ENCODE measurements at places on chromosomes 3 and 15.

- no peak for DNase-seq
Observed at GRCh38 chr3:181252631-181253030, 263.1 kb upstream of the DNAJC19 start.

GRCh38 chr3:195929452-195929851 lies 21.1 kb upstream of the TNK2 start:
- no peak for DNase-seq

GRCh38 chr3:155972885-155973584 lies 102.6 kb downstream of the GMPS start:
- no peak for DNase-seq

DNA sequence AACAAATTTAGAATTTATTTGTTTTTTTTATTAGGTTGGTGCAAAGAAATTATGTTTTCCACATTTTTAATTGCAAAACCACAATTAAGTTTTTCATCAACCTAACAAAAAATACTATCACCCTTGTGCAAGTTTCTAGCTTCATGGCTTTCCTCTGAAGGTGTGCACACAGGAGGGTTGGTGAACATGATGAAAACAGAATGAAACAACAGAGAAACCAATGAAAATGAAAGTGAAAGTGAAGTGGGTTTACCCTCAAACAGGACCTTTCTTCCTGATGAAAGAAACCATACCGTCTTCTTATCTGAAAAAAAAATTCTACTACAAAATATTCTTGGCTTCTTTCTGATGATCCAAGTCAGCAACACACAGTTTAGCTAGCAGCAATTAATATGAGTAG lies 71.9 kb upstream of the FEZF2 start:
- DNase-seq, result no peak

- peak; percentile 89 for DNase-seq
Observed at GRCh38 chr3:29922992-29923746, 642.3 kb downstream of the RBMS3 start.

- no peak for DNase-seq
Observed at GRCh38 chr3:14517601-14518431, 22.3 kb downstream of the GRIP2 start.

- no peak for DNase-seq
Observed at GRCh38 chr15:91237445-91237844, 137.4 kb downstream of the SV2B start.

GRCh38 chr3:33331414-33331813 lies 54.2 kb downstream of the FBXL2 start:
- peak; percentile 86 for DNase-seq

- no peak for DNase-seq
Observed at GRCh38 chr15:88256279-88257230, at the start of gene NTRK3. Gene NTRK3 (minus strand): TSS chr15:88256739. CDS start chr15:88256153, 586 bp downstream.

DNA sequence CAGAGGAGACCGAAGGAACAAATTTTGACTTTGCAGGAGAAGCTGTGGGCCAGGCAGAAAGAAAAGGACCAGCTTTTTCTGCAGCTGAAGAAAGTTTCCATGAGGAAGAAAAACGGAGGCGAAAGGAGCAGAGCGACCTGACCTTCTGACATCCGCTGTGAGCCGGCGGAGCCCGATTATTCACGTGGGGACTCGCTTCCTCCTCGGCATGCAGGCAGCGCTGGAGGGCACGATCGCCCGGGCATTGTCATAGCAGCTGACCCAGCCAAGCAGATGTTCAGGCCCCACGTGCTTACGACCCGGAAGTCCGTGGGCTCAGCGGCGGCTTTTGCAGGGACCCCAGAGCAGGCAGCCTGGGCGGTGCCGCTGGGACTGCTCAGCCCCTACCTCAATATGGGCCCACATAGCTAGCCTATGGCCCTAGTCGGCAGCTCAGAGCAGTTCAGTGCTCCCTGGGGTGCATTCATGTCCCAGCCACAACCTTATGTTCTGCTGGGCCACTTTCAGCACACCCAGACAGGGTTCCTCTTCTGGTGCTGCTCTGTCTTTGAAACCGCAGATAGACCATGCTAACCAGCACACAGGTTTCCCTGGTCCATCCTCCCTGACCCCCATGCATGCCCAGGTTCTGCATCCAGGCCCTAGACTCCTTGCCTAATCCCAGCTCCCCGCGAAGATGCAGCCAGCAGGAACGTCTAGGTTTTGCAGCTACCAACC lies 10.5 kb upstream of the EIF4A2 start:
- peak; percentile 37 for DNase-seq

DNA sequence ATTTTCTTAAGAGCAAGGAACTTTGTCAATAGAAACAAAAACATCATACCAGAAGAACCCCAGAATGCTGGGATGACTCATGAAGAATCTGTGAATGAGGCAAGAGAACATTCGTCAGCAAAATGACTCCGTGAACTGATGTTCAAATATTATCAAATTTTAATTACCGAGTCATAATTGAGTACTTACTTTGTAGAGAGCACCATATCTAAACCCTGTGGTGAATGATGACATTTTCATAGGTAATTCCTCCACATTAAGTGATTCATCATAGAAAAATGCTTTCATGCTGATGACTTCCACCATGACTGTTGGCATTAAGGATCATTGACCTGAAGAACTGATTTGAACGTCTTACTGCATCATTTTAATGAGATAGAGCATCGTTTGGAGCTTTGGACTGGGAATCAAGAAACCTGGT lies 56.3 kb downstream of the PPARG start:
- peak; percentile 81 for DNase-seq

- DNase-seq, result no peak
Observed at GRCh38 chr3:132785292-132785691, 63.1 kb upstream of the NPHP3 start.

DNA sequence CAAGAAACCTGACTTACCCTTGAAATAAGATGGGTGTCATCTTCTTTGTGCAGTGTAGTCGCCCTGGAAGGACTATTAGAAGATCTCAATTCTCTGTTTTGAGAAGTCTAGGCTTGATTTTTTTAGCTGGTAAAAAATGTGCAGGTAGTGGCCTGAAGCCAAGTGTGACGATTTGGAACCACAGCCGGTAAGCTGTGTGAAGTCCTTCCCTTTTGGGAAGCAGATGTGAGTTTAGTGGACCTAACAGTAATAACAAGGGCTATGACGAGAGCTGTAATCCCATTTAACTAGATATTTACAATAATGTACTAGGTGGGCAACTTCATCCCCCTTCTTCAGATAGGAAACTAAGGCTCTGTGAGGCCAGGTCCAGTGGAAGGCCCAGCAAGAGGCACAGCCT lies 81.7 kb upstream of the MYZAP start:
- no peak for DNase-seq

- peak; percentile 6 for DNase-seq
Observed at GRCh38 chr3:8385848-8386620, 115.6 kb upstream of the LMCD1 start.

DNA sequence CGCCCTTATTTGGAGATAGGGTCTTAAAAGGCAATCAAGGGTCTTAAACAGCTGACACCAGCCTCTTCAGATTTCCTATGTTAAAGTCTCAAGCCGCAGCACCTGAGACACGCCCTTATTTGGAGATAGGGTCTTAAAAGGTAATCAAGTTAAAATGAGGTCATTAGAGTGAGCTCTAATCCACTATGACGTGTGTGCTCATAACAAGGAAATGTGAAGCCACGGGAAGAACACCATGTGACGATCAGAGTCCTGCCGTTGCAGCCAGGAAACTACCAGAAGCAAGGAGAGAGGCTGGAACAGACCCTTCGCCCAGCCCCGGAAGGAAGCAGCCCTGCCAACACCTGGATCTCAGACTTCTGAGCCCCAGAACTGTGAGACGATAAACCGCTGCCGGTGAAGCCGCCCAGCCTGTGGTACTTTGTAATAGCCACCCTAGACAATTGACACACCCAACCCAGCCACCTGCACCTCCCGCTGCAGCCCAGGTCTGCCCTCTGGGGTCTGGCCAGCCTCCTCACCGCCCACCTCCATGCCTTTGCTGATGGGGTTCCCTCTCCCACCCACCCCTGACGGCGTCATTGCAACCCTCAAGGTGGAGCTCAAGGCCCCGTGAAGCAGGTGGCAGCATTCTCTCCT lies 137.9 kb downstream of the MEGF11 start:
- no peak for DNase-seq

GRCh38 chr3:54777141-54777540 lies 150.7 kb downstream of the LRTM1 start:
- DNase-seq, result no peak

GRCh38 chr3:194905696-194906095 lies 220.0 kb downstream of the FAM43A start:
- DNase-seq, result no peak

DNA sequence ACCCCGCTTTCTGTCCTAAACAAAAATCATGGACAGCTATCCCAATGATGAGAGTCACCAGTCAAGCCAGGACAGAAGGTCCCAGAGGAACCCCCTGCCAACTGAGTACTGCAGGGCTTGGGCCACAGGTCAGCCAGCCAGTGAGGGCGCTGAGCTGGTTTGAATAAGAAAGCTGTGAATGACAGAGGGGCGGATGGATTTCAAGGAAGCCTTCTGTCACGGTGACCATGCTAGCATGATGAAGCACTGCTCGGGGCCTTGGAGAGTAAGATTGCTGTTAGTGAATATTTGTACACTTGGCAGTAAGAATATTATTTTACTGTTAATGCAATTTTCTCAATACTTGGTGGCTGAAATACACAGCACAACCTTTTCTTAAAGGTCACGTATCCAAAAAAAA lies 734.0 kb upstream of the NR2F2 start:
- no peak for DNase-seq

- DNase-seq, result no peak
Observed at GRCh38 chr3:172012775-172013174, 26.6 kb upstream of the FNDC3B start.

- no peak for DNase-seq
Observed at GRCh38 chr15:26729030-26729429, 43.8 kb downstream of the GABRB3 start.

DNA sequence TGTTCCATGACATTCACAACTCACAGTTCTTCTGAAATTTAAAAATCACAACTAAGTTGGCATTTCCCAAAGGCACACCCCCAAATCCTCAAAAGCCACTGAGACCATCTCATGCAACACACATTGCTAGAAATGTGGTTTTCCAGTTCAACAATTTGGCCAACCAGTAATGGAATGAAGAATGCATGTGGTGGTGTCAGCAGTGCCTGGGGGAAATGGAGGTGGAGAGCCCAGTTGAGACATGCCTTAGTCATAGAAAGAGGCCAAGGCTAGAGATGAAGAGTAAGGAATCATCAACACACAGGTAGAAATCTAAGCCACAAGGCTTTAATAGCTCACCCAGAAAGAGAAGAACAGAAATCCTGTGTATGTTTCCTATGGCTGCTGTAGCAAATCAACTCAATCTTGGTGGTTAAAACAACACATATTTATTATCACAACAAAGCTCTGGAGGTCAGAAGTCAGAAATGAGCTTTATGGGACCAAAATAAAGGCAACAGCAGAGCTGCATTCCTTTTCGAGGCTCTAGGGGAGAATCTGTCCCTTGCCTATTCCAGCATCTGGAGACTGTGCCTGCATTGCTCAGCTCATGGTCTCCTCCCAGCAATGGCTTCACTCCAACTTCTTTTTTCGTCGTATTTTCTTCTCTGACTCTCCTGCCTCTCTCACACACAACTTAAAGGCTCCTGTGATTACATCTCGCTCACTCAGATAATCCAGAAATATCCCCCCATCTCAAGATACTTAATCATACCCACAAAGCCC lies 54.0 kb downstream of the SNTN start:
- no peak for DNase-seq

DNA sequence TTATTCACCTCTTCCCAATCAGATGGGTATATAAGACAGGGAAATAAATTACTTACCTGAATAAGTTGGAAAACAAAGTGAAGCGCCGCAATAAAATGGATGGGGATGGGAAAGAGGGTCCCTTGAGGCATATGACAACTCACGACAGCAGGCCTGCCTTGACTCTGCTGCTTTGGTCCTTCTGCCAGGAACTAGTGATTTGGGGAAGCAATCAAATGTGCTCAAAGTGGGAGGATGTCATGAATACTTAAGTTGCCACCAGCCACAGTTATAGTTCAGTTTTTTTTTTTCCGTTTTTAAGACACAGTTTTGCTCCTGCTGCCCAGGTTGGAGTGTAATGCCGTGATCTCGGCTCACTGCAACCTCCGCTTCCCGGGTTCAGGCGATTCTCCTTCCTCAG lies 4.6 kb downstream of the PARL start:
- DNase-seq, result no peak

DNA sequence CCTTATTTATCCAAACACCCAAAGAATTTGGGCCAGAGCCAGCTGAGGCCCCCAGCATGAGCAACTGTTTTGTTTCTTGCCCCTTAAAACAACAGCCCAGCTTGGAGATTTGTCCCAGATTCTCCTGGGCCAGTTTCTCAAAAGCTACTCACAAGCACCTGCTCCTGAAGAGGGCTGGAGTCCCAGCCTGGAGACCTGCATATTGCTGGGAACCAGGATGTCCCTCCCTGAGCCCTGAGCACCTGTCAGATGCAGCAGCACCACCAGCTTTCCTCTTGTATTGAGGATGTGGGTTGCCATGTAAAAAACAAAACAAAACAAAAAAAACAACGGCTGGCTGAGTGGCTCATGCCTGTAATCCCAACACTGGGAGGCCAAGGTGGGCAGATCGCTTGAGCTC lies 7.0 kb upstream of the RFT1 start:
- DNase-seq, result no peak

GRCh38 chr3:131543714-131544113 lies 40.9 kb upstream of the MRPL3 start:
- DNase-seq, result peak; percentile 83

GRCh38 chr3:15654891-15655290 lies 53.3 kb downstream of the BTD start:
- DNase-seq, result no peak

DNA sequence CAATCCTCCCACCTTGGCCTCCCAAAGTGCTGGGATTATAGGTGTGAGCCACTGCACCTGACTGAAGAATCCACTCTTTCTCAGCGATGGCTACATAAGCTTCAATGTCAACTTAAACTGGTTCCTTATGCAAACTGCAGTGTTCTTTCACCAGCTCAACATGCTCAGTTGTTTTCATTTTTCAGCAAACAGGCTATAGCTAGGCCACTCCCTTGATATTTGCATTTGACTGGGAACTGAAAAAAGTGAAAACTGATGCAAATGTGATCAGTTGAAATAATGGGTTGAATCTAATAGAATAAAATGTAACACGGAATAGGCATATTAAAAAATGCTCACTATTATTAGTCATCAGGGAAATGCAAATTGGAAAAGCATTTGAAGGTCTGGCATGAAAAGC lies 74.2 kb upstream of the GCNT3 start:
- DNase-seq, result no peak

DNA sequence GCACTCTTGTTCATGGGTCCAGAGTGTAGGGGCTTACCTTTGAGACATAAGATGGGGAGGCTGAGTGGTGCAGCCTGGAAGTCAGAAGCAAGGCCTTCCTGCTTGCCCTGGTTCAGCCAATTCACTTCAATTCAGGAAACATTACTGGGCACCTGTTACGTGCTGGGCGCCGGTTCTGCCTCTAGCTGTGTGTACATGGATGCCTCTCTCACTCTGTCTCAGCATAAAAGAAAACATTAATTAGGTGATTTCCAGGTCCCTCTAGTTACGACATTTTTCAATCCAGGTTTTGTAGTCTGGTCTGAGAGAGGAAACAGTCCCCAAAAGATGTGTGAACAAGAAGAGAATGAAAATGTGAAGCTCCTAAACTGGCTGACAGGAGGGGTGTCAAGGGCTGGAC lies 1.2 kb downstream of the RTP1 start:
- DNase-seq, result no peak
